ENCODE measurements at places on chromosomes 4 and X.

GRCh38 chr4:126627255-126627654, 1005.5 kb upstream of the INTU start:
- no peak for DNase-seq

GRCh38 chr4:122921971-122922876, at the start of gene NUDT6:
NUDT6 (minus strand) TSS chr4:122922597; CDS start chr4:122922572, 25 bp downstream.
- peak; percentile 74 for DNase-seq

GRCh38 chr4:159487284-159487747, 384.4 kb downstream of the RAPGEF2 start:
- peak; percentile 54 for DNase-seq

DNA sequence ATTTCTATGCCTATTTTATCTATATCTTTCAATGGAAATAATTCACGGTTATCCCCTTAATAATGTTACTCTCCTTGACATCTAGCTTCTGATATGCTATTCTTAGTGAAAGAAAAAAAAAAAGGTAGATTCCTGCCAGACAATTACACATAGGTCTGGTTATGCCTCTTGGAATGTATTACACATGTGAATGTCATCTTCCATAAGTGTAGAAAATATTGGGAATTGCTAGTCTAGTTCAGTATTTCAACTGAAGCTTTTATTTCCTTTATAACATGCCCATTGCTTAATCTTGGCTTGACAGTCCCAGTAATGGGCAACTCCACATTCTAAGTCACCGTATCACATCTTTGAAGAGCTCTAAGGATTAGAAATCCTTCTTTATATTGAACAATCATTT, 25.4 kb upstream of the PPP1R2C start:
- no peak for DNase-seq

DNA sequence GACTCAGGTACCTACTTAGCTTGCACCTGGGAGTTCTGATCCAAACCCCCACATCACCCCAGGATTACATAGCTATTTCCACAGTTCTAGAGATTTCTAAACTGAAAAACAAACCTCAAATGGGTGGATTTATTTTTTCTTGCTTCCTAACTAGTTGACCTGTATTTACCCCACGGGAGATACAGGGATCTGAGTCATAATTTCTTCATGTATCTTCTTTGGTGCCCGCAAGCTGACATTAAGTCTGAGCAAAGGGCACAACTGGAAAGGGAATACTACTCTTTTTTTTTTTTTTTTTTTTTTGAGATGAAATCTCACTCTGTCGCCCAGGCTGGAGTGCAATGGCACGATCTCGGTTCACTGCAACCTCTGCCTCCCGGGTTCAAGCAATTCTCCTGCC, 10.0 kb upstream of the ELOVL6 start:
- DNase-seq = no peak

DNA sequence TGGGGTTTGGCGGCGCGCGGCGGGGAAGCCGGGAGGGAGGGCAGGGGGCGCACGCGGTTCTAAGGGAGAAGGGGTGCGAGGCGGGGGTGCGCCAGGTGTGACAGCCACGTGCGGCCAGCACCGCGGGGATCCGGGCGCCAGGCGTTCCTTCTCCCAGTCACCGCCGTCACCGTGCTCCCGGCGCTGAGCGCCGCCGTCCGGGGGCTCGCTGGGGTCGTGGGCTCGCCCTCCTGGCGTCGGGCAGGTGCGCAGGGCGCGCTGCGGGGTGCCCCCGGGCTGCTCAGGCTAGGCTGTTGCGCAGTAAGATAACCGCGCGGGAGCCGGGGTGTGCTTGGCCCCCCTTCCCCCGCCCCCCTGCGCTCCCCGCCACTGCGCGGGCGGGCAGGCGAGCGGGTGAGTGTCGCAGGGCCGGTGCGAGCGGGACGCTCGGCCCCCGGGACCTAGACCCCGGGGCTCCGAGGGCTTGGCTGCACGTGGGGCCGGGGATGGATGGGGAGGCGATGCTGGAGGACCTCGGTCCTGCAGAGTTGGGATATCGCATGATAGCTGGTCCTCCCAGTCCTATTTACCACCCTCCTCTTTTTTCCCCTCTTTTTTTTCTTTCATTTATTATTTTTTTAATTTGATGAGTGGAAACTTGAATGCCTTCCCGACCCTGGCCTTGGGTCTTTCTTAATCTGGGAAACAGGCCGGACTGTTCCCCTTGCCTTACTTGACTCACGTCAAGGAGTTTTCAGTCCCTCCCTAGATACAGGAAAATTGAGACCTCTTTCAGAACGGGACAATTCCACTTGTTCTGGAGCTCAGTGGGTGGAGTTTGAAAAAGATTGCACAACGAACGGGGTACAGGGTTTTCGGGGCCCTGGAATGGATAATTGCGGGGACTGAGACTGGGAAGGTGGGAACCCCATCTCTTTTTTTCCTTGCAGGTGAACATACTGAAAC, 797 bp downstream of the TXLNG start:
- DNase-seq = peak; percentile 57

- no peak for DNase-seq
These were observed 115.9 kb downstream of the MAML3 start for GRCh38 chr4:140038031-140038533.

GRCh38 chrX:142001934-142002333, 98.2 kb downstream of the MAGEC1 start:
- DNase-seq = no peak

DNA sequence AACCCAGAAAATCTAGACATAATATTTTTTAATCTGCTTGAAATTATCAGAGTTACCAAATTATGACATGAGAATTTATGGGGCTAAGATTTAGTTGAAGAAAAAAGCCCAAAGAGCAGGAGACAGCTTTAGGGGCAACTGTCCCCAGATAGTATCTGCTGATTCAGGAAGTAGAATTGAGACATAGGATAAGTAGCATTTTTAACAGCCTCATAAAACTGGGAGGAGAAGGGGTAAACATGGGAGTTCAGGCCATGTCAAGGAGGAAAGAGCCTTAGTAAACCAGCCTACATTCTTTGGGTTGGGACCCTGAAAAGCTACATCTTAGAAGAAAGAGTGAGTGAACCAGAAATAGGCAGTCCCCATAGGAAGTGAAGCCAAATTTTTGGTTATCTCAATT, 9.7 kb upstream of the RAB28 start:
- DNase-seq = no peak

- no peak for DNase-seq
These were observed 98.4 kb upstream of the MAGEE2 start for GRCh38 chrX:75883446-75883845.

GRCh38 chr4:7183780-7184460, 8.4 kb upstream of the SORCS2 start:
- DNase-seq = peak; percentile 34

- DNase-seq = no peak
These were observed 12.4 kb downstream of the EPGN start for GRCh38 chr4:74320559-74321118.

GRCh38 chrX:39065051-39065871, 264.0 kb downstream of the MID1IP1 start:
- DNase-seq = no peak

- no peak for DNase-seq
These were observed 1367.1 kb downstream of the STIM2 start for GRCh38 chr4:28227764-28228163.

Data from activated CD8-positive, alpha-beta memory T cell treated with anti-CD3 and anti-CD28 coated beads, Interleukin-2, amount 50 U/mL, for 48 hours (primary cell).